ENCODE measurements at places on chromosomes 12 and 14.

- DNase-seq = no peak
Observed at GRCh38 chr12:66232263-66232662, 43.2 kb downstream of the IRAK3 start.

- DNase-seq = no peak
Observed at GRCh38 chr12:5518584-5519365, 86.9 kb downstream of the NTF3 start.

- no peak for DNase-seq
Observed at GRCh38 chr14:79992407-79993198, 218.7 kb downstream of the DIO2 start.

- no peak for DNase-seq
Observed at GRCh38 chr14:71474301-71475265, 457.6 kb upstream of the RGS6 start.

- DNase-seq = no peak
Observed at GRCh38 chr12:63457428-63457827, 210.9 kb downstream of the DPY19L2 start.

DNA sequence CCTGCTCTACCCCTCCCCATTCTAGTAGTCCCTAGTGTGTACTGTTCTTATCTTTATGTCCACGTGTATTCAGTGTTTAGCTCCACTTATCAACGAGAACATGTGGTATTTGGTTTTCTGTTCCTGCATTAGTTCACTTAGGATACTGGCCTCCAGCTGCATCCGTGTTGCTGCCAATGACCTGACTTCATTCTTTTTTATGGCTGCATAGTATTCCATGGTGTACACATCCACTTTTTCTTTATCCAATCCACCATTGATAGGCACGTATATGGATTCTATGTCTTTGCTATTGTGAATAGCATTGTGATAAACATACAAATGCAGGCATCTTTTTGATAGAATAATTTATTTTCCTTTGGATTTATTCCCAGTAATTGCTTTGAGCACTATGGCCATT lies 327.7 kb downstream of the DUSP6 start:
- DNase-seq = no peak

GRCh38 chr14:52553002-52553670 lies 500 bp downstream of the GPR137C start:
- peak; percentile 71 for DNase-seq

- peak; percentile 49 for DNase-seq
Observed at GRCh38 chr14:50000380-50001150, 107.7 kb downstream of the ARF6 start.

DNA sequence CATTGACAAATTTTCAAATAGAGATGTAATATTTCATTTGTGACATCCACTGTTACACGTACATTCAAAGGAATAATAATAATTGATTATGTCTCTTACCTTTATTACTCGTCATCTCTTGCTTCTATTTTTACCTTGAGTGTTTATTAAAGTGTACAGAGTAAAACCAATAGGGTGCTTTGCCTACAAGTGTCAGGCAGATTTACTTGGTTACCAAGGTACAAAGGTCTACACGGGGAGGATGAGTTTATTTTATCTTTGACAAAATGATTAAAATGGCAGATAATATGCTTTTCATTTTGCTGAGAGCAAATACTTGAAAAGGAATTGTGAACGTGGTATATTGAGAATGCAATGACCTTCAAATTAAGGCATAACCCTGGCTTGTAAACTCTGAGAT lies 137.8 kb upstream of the SOX5 start:
- no peak for DNase-seq

GRCh38 chr12:14256121-14256520 lies 109.4 kb upstream of the ATF7IP start:
- DNase-seq = no peak

DNA sequence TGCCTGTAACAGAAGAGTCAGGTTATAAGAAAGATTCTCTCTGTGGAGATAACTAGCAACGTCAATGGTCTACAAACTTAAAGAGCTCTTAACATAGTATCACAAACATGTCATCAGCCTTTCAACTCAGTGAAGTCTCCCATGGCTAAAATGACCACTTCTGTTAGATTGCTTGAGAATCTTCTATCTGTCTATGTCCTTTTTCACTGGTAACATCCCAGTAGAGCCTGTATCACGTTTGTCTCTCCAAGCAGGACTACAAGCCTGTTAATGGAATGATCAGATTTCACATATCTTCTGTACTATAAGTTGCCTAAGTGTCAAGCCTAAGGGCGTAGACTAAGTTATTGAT lies 50.7 kb downstream of the SLC2A13 start:
- no peak for DNase-seq

DNA sequence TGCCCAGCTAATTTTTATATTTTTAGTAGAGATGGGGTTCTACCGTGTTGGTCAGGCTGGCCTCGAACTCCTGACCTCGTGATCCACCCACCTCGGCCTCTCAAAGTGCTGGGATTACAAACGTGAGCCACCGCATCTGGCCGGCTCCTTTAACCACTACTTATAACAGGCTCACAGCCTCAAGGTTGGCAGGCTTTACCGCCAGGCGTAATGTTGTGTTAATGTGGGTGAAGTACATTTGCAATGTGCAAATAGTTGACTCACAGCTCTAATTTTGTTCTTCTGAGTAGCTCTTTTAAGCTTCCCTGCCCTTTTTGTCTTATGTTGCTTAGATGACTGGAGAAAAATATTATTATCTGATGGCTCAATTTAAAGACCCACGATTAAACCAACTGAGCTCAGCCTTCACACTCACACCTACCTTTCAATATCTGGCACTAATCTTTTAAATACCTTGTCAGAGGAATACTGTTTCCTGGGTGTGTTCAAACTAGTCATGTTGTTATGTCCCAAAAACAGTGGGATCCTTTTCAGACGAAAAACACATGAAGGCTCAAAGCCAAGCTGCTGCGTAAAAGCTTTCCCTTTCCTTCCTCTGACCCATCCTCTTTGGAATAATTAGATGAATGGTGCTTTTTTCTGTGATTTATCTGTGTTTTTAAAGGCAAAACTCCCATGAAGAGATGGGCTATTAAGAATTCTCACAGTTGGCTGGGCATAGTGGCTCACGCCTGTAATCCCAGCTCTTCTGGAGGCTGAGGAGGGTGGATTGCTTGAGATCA lies 57.2 kb upstream of the USP44 start:
- DNase-seq = peak; percentile 73

- DNase-seq = no peak
Observed at GRCh38 chr12:18470251-18470650, 208.9 kb downstream of the PIK3C2G start.

- DNase-seq = no peak
Observed at GRCh38 chr12:24480766-24481449, 468.0 kb downstream of the BCAT1 start.

GRCh38 chr14:75469606-75470237 lies 41.9 kb downstream of the JDP2 start:
- peak; percentile 86 for DNase-seq

DNA sequence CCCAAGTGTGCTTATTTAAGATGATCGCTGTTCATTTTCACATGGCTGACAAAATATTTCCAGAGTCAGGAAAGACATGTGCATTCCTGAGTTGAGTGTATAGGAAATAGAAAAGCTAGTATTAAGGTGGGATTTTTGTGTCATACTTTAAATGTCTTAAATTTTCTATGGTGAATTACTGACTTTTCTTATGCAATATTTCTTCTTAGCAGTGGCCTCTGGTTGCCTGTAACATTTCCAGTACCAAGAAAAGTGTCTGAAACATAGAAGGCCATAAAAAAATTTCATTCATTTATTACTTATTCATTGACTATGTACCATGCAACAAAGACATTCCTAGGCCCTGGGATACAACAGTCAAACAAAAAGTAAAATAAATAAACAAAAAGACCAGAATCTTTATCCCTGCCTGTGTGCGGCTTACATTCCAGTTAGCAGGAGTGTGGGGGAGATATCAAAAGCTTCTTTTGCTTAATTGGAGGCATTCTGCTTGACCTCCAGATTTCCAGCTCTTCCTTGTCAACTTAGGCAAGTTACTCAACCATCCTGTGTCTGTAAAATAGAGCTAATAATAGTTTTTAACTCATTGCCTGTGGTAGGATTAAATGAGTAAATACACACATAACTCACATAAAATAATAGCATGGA lies 216.3 kb upstream of the FLRT2 start:
- no peak for DNase-seq

GRCh38 chr12:6909421-6910145 lies 4.8 kb upstream of the ENO2 start:
- no peak for DNase-seq

DNA sequence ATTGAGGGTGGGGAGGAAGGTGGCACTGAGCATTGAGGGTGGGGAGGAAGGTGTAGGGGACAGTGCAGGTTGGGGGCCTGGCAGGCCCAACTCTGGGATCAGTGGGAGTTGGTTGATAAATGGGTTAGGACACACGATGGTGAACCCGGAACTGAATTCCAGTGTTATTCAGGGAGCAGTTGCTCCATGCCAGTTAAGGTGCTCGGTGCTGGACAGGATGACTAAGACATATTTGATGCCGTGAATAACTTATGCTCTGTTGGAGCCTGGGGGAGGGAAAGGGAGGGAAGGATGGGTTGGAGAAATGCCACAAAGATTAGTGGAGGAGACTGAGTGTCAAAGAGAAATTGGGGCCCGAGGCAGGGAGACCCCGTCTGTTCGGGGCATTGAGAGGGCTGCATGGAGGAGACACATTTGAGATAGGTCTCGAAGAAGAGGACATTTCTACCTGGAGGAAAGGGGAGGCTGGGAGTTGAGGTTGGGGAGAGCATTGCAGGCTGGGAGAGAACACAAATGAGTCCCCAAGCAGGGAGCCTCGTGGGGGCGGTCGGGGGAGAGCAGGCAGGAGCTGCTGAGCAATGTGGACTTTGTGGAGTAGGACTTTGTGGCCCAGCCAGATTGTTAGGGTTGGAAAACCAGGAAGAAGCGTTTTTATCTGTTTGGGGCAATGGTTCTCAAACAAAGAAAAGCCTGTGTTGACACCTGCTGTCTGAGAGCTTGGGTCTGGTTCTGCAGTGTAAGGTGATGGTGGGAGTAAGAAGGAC lies 65.3 kb downstream of the IQSEC3 start:
- DNase-seq = no peak

- DNase-seq = no peak
Observed at GRCh38 chr12:117059156-117059555, 40.1 kb downstream of the TESC start.

- DNase-seq = no peak
Observed at GRCh38 chr12:129911428-129912049, 7.7 kb upstream of the TMEM132D start.

- DNase-seq = no peak
Observed at GRCh38 chr12:122880668-122881067, 15.3 kb downstream of the VPS37B start.

- no peak for DNase-seq
Observed at GRCh38 chr12:113462998-113463745, 8.5 kb downstream of the LHX5 start.

GRCh38 chr14:94476023-94476422 lies at the start of gene SERPINA9:
Gene SERPINA9 (minus strand): TSS chr14:94476197. CDS start chr14:94469840, 6,357 bp downstream.
- no peak for DNase-seq

- no peak for DNase-seq
Observed at GRCh38 chr12:879641-880040, 69.9 kb downstream of the RAD52 start.

- no peak for DNase-seq
Observed at GRCh38 chr12:45017916-45018315, 33.0 kb downstream of the DBX2 start.

DNA sequence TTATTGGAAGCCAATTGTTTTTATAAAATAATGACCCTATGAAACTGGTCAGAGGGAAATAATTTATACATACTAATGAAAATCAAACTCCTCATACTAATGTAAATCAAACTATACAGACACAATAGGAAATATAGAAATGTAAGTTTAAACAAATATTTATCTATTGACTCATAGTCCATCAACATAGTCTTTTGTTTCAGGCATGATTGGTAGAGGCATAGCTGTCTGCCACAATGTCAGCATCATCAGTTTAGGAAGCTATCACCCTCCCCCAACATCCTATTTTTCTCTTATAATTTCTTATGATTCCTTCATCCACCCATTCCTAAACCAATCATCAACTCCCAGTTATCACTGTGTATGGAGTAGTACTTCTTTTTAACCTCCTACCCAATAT lies 117.7 kb downstream of the SLC38A6 start:
- no peak for DNase-seq
